ENCODE measurements at places on chromosomes 6 and 20.

DNA sequence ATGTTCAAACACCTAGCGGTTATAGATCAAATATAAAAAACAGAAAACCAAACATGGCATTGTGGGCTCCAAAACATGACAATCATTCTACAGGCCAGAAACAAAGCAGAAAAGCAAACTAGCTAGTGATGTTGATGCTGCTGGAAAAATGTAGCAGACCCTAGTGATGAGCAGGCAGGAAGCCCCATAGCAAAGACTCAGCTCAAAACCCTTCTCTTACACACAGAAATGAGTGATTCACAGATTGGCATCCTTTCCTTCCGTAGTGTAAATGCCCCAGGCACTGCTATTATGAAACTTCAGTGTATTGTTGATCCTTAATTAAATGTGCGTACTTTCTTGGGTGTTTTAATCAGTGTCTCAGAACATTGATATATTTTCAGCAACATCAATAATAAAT is 425.1 kb downstream of the UTRN start:
- no peak for DNase-seq

DNA sequence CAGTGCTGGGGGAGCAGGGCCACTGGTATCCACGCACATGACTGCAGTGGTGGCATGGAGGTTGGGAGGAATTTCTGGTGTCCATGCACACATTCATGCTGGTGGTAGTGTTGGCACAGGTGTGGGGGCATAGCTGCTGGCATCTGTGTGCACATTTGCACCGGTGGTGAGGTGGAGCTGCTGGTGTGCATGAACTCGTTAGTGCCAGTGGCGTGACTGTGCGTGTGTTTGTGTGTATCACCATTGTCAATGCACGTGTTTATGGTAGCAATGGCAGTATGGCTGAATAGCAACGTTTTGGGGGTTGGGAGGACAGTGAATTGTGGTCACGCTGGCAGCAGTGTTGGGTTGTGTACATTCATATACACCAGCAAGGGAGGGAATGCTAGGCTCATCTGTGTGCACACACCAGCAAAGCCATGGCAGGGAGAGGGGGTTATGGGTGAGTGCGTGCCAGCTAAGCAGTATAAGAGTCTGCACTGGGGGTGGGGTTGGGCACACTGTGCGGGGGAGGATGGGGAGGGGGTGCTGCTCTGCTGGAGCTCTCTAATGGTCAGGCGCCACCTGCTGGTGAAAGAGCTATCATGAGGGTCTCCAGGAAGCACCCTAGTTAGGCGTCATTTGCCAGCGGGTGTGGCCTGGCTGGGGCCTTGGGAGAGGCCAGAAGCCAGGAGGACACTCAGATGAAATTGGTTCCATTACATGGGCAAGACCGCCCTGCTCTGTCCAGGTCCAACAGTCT is 626.1 kb upstream of the ID4 start:
- no peak for DNase-seq

DNA sequence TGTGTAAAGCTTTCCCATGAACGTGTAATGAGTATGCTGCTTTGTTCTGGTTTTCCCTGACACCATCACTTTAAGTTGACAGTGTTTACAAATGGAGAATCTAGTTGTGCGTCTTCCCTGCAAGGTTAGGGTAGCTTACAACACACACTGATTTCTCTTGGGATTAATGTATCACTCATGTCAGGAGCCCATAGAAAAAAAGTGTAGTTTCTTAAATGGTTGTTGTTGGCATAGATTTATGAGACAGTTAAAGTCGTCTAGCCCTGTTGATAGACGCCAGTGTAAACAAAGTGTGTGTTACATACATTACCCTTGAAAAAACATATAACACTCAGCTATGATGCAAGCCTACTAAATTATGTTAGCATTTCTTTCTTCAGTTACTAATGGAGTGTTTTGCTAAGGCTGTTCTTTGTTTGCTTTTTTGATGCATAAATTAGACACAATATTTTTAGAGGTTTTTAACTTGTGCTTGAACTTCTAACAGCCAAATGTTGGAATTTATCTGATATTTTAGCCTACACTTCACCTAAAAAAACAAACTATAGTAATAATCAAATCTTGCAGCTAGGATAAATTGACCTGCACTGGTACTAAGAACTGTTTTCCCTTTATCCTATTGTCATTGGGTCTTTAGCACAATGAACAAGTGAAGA is 88.6 kb downstream of the RNF217 start:
- DNase-seq = no peak

DNA sequence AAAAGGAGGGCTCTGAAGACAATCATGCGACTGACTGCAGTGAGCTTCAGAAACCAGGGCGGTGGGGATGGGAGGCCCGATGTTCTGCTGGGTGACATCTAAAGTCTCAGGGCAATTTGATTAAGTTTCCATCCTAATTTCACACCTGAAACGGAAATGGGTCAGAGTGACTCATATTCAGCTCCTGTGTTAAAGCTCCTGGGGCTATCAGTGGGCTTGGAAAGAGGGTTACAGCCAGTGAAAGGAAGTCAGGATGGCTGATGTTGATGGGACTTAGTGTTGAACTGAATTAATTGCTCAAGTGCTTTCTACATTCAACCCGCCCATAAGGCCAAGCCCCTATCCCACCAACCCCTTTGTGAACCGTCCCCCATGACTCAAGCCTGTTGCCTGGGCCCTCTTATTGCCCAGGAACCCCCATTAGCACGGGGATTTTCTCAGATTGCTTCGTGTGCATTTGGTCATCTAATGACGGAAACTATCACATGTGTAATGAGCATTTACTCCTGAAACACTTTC is 47.1 kb upstream of the TBC1D7 start:
- DNase-seq = no peak

GRCh38 chr6:30573113-30573512 is 1.9 kb downstream of the ABCF1 start:
- no peak for DNase-seq

DNA sequence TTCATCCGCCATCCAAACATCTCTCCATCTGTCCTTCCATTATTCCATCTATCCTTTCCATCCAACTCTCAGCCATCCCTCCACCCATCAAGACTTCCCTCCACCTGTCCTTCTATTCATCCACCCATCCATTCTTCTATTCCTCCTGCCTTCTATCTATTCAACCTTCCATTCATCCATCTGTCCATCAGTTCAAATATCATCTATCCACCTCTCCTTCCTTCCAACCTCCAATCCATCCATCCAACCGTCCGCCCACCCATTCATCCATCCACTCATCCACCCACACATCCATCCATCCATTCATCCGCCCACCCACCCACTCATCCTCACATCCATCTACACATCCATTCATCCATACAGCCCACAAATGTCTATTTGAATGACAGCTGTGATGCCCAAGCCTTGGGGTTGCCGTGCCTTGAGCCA is 132.1 kb downstream of the CEBPB start:
- DNase-seq = no peak

GRCh38 chr20:50746138-50746940 is 15.0 kb downstream of the PARD6B start:
- DNase-seq = peak; percentile 18

DNA sequence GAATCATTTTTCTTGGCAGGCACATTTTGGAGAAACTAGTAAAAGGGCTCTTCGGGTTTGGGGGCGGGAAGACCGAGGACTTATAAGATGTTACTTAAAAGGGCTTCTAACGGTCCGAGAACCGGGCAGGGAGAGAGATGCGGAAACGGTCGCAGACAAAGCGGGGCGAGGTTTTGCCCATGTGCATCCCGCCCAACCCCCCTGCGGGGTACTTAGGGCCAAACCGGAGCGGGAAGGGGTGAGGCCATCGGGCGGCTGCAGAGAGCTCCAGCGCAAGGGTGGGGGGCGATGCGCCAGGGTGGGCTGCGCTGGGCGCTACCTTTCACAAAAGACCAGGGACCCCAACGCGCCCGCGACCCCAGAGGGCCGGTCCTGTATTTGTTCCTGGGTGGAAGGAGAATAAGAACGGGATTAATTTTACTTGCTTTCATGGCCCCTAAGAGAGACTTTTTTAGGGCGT is 616 bp downstream of the TUBB start:
- DNase-seq = no peak

GRCh38 chr6:17994019-17994418 is 6.6 kb upstream of the KIF13A start:
- no peak for DNase-seq

GRCh38 chr6:130065609-130066156 is 47.3 kb downstream of the L3MBTL3 start:
- DNase-seq = no peak

GRCh38 chr6:156694679-156695078 is 82.5 kb upstream of the ARID1B start:
- no peak for DNase-seq

- DNase-seq = no peak
These were observed 21.5 kb upstream of the ELOVL2 start for GRCh38 chr6:11065436-11066202.

DNA sequence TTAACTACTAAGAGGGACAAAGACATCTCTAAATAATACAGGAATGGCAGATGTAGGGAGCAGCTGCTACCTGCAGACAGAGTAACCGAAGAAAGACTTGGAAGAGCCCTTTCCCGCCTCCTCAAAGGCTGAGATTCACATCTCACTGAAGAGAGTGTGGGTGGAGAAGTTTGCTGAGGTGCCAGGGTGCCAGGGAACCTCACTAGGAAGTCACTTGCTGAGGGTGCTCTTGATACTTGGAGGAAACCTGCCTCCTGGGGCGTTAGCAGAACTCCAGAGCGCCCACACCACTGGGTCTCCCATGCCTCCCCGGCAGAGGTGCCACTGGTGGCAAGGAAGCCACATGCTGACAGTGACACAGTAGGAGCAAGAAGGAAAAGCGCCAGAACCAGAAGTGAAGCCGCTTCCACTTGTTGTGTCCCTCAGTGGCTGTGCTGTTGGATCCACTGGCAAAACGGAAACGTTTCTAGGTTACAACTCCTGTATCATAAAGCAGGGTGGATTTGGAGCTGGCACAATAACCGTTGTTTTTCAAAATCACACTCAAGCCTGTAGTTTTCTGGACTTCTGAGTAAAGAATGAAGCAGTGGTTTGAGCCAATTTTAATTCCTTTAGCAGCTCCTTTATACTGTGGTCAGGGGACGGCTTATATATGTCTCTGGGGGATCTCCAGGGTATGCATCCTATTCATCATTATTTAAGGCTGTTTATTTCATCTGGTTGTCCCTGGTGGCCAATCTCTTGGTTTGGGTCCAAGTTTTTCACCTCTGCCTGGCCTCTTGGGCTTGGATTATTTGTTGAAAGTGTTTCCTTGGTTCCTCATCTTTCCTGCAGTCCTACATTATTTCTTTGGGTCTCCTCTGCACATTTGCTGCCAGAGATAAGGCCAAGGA is 64.5 kb downstream of the CDC5L start:
- DNase-seq = no peak

- DNase-seq = no peak
These were observed 20.3 kb upstream of the SLA2 start for GRCh38 chr20:36666181-36666740.

- DNase-seq = no peak
These were observed 138.4 kb upstream of the CNR1 start for GRCh38 chr6:88304520-88304919.

All from vagina (tissue), 2 donors.